Cardiac muscle cell (in vitro differentiated cells and primary cell): ENCODE measurements at places on chromosomes 2 and 18. TPM values are rescaled to one million over a fixed set of nuclear protein-coding genes. Genes with fewer than 3 reads are reported as not detected.

The PGAP1 gene
- polyA plus RNA-seq: 6.5 and 13.0 TPM in 2 replicates

The TP53I3 gene
- 31.6 and 70.2 TPM in 2 replicates for polyA plus RNA-seq

The POU3F3 gene
- not detected in 2 replicates for polyA plus RNA-seq

The CD8B2 gene
- not detected in 2 replicates for polyA plus RNA-seq

The PTPN18 gene
- polyA plus RNA-seq: 27.6 and 39.1 TPM in 2 replicates

The SLC4A3 gene
- 42.9 and 47.7 TPM in 2 replicates for polyA plus RNA-seq

The HDHD2 gene
- 91.0 and 92.5 TPM in 2 replicates for polyA plus RNA-seq

The MDH1B gene
- polyA plus RNA-seq: 1.4 and 1.8 TPM in 2 replicates

The AMER3 gene
- polyA plus RNA-seq: 0.26 TPM in 1 of 2 replicates, not detected in the other

The WDSUB1 gene
- polyA plus RNA-seq: 13.6 and 19.4 TPM in 2 replicates

The FKBP1B gene
- 46.3 and 63.6 TPM in 2 replicates for polyA plus RNA-seq

The ZSWIM2 gene
- polyA plus RNA-seq: not detected in 2 replicates

The RMDN2 gene
- 2.3 and 3.6 TPM in 2 replicates for polyA plus RNA-seq

The CD207 gene
- polyA plus RNA-seq: not detected in 2 replicates

The PLGLB2 gene
- 0.57 and 0.60 TPM in 2 replicates for polyA plus RNA-seq

The ARHGAP25 gene
- 3.9 and 7.8 TPM in 2 replicates for polyA plus RNA-seq

The C1QL2 gene
- 0.60 TPM in 1 of 2 replicates, not detected in the other for polyA plus RNA-seq

The MC2R gene
- not detected in 2 replicates for polyA plus RNA-seq

The SP5 gene
- polyA plus RNA-seq: 0.25 TPM in 1 of 2 replicates, not detected in the other

The DSC3 gene
- 0.81 and 1.5 TPM in 2 replicates for polyA plus RNA-seq

The GTF3C2 gene
- polyA plus RNA-seq: 47.7 and 56.8 TPM in 2 replicates

The CRYBA2 gene
- polyA plus RNA-seq: not detected in 2 replicates

The CTNNA2 gene
- polyA plus RNA-seq: 7.4 and 16.0 TPM in 2 replicates

The TMEM17 gene
- polyA plus RNA-seq: 5.0 and 7.0 TPM in 2 replicates

The C2orf80 gene
- not detected in 2 replicates for polyA plus RNA-seq

The XDH gene
- polyA plus RNA-seq: 0.17 and 0.49 TPM in 2 replicates

The ATOH8 gene
- polyA plus RNA-seq: 4.8 and 6.3 TPM in 2 replicates

The XIRP2 gene
- 0.51 and 0.59 TPM in 2 replicates for polyA plus RNA-seq

The TXNDC2 gene
- not detected in 2 replicates for polyA plus RNA-seq

The CTAGE1 gene
- polyA plus RNA-seq: not detected in 2 replicates

The STAT4 gene
- polyA plus RNA-seq: 0.31 and 0.87 TPM in 2 replicates

The CFC1 gene
- 52.6 and 84.2 TPM in 2 replicates for polyA plus RNA-seq

The ATP8B1 gene
- polyA plus RNA-seq: 0.17 TPM in 1 of 2 replicates, not detected in the other

The MARCHF4 gene
- polyA plus RNA-seq: not detected in 2 replicates

The ERICH2 gene
- 2.9 and 6.2 TPM in 2 replicates for polyA plus RNA-seq

The C18orf54 gene
- polyA plus RNA-seq: 0.84 and 5.3 TPM in 2 replicates

The ARHGAP15 gene
- not detected in 2 replicates for polyA plus RNA-seq

The ANKRD30BL gene
- not detected in 2 replicates for polyA plus RNA-seq

The KCNK3 gene
- 3.1 and 3.5 TPM in 2 replicates for polyA plus RNA-seq

The HS1BP3 gene
- polyA plus RNA-seq: 12.0 and 13.5 TPM in 2 replicates

The SLC19A3 gene
- 0.35 TPM in 1 of 2 replicates, not detected in the other for polyA plus RNA-seq

The FHOD3 gene
- polyA plus RNA-seq: 127 and 129 TPM in 2 replicates
